ENCODE measurements at places on chromosomes 4 and X.

DNA sequence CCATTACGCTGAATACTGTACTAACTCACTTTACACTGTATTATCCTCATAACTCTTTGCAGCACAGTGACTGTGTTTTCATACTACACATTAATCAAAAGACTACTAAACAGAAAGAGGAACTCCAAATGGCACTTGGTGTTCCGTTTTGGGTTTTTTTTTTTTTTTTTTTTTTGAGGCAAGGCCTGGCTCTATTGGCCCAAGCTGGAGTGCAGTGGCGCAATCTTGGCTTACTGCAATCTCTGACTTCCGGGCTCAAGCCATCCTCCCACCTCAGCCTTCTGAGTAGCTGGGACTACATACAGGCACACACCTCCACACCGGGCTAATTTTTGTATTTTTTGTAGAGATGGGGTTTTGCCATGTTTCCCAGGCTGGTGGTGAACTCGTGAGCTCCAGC, 10.7 kb downstream of the KLHL8 start:
- DNase-seq: no peak

GRCh38 chr4:82613121-82613520, 51.3 kb upstream of the TMEM150C start:
- DNase-seq: no peak

DNA sequence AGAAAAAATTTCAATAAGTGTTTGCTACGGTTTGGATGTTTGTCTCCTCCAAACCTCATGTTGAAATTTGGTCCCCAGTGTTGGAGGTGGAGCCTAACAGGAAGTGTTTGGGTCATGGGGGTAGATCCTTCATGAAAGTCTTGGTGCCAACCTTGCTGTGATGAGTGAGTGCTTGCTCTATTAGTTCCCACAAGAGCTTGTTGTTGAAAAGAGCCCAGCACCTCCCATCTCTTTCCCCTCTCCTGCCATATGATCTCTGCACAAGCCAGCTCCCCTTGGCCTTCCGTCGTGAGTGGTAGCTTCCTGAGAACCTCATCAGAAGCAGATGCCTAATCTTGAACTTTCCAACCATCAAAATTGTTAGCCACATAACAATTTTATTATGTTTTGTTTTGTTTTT, 10.3 kb upstream of the RAB40A start:
- no peak for DNase-seq

GRCh38 chr4:183492791-183493222, 12.1 kb upstream of the ING2 start:
- DNase-seq: peak; percentile 77

- no peak for DNase-seq
Measured at GRCh38 chr4:52670121-52670520, 11.0 kb upstream of the USP46 start.

DNA sequence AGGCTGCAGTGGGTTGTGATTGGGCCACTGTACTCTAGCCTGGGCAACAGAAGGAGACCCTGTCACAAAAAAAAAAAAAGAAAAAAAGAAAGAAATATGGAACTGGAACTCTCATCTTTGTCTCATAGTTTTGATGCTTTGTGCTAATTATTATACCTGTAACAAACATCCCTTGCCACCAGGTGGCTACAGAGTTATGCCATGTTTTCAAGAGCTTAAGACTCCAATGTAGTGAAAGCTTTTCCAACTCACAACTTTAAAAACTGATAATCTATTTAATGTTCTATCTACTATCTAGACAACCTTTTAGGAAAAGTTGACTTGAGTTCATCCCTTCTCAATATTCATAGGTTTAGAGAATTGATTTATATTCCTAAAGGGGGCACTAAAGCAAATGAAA, 42.4 kb downstream of the HTR2C start:
- no peak for DNase-seq

DNA sequence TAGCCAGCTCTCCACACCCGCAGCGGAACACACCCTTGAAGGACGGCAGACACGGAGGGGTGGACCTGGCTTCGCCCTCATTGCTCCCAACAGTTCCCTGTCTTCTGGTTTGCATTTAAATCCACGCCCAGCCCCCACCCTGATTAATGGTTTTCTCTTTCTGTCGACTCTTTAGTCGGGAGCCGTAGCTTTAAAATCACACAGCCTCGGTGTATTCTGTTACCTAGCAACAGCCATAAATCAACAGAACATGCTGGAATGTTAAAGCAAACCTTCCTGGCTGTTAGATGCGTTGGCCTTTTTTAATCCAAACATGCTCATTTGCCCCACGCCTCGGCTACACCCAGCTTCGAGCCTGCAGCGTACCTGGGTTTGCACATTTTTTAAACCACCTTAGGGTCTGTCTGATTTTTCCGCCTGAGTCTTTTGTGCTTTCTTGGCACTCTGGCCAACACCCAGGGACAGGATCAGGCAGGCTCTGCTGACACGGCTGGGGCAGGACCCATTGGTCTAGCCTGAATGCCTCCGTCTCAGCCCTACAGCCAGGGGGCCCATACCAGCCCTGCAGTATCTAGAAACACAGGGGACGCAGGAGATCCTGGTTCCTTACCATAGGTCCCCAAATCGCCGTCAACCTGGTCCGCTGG, 21.4 kb upstream of the PPP2R2C start:
- no peak for DNase-seq

- DNase-seq: no peak
Measured at GRCh38 chrX:154325541-154325940, 29.9 kb downstream of the TKTL1 start.

- DNase-seq: no peak
Measured at GRCh38 chr4:6153874-6154273, 46.5 kb downstream of the JAKMIP1 start.

GRCh38 chr4:22334155-22334554, 181.7 kb downstream of the ADGRA3 start:
- DNase-seq: no peak

DNA sequence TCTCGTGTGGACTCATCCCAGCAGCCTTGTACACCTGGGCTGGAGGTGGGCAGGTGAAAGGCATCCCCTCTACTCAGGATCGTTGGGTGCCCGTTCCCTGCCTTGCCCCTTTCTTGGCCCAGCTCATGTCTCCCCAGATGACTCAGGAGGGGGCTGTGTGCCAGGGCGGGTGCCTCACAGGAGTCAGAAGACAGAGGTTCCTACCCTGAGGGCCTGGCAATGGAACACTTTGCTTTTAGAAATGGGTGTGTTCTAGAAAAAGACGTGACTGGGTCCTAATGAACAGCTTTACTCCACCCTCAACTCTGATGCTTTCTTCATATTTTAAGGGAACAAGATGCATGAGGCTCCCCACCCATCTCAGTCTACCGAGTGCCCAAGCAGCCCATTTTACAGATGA, 22.5 kb upstream of the TRIM2 start:
- DNase-seq: no peak

- no peak for DNase-seq
Measured at GRCh38 chr4:154781126-154781982, at the start of gene RBM46. RBM46 (plus strand) TSS chr4:154781272; CDS start chr4:154796753, 15,481 bp downstream.

GRCh38 chr4:181860157-181860556, 383.0 kb upstream of the TENM3 start:
- peak; percentile 22 for DNase-seq

DNA sequence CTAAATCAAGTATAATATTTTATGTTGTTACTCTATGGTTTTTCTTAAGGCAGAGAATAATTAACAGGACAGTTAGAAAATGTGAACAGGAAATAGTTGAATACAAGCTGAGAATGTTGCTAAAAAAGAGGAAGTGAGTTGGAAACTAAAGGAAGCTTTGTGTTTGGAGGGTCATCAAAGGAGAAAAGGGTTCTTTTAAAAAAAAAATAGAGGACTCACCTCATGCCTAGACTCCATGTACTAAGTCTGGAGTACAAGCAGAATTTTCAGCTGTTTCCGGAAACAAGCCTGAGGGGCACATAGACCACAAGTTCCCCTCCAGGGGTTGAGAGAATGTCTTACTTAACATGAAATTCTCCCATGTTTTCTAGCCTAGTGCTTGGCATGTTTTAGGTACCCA, 20.1 kb upstream of the MAP7D3 start:
- DNase-seq: no peak

DNA sequence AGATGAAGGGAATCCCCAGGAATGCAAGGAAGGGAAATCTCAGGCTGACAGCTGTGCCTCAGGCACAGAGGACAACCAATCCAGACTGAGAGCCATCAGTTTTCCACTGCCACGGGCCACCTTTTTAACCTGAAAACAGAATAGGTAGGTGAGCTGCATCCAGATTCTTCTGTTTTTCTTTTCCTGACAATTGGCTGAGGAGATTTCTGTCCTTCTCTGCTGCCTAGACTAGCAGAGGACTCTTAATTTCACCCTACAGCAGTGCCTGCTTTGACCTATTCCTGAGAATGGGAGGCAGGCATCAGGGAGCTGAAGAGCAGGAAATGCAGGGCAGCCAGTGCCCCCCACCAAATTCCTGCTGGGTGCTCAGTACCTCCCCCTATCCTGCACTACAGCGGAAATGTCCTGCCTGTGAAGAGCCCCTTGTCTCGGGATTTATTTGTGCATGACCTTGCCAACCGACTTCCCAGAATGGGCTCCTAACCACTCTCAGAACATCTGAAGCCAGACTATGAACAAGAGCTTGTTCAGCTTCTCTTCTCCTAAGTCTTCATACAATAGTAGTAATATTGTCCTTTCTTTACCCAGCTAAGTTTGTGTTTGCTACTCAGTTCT, 65.1 kb downstream of the CASK start:
- DNase-seq: no peak

GRCh38 chr4:20544645-20545044, 155.6 kb upstream of the PACRGL start:
- peak; percentile 36 for DNase-seq

DNA sequence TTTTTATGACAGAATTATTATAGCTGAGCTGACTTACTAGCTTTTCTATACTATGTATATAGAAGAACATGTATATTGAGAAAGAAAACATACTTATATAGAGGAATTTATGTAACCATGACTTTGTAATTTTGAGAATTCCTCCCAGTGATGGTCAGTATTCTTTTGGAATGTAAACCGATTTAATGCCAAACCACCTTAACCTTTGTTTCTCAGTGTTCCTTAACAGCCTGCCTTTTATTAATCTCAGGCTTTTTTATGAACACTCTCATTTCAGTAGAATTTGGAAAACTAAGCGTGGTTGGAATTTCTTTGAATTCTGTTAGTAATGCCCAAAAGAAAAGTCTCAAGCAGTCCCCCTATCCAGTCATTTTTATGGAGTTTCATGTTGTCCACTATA, 47.0 kb downstream of the MOSPD2 start:
- DNase-seq: no peak

GRCh38 chrX:809081-809480, 178.5 kb downstream of the SHOX start:
- DNase-seq: no peak

DNA sequence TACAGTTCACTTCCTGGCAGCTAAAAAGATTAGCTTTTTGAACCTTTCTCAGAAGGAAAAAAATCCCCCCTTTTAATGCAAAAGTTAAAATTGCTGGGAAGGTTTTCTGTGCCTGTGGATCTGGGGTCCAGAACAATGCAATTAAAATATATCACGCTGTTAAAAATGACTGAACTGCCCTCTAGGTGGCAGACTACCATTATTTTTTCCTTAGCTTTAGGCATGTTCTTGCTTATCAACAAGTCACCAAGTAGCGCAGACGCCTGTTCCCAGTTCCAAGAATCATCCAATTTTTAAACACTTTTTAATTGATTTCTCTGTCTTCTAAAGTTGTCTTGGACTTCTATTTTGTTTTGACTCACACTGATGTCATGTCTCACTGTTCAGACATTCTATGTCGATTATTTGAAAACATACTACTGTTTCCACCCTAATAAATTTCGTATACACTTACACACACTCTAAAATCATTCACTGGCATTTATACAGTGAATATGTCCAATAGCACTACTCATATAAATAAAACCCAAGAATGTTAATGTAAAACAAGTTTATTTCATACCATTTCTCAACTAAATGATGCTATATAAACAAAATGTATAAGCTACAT, 661.6 kb downstream of the RAPGEF2 start:
- DNase-seq: peak; percentile 1

Measured in amniotic stem cell (primary cell).